CD4-positive, alpha-beta T cell treated with Interleukin-21 for 1 hour (primary cell): ENCODE measurements at places on chromosomes 3 and 15.

GRCh38 chr3:78048698-78049097 lies 1008.8 kb downstream of the ROBO2 start:
- no peak for DNase-seq

DNA sequence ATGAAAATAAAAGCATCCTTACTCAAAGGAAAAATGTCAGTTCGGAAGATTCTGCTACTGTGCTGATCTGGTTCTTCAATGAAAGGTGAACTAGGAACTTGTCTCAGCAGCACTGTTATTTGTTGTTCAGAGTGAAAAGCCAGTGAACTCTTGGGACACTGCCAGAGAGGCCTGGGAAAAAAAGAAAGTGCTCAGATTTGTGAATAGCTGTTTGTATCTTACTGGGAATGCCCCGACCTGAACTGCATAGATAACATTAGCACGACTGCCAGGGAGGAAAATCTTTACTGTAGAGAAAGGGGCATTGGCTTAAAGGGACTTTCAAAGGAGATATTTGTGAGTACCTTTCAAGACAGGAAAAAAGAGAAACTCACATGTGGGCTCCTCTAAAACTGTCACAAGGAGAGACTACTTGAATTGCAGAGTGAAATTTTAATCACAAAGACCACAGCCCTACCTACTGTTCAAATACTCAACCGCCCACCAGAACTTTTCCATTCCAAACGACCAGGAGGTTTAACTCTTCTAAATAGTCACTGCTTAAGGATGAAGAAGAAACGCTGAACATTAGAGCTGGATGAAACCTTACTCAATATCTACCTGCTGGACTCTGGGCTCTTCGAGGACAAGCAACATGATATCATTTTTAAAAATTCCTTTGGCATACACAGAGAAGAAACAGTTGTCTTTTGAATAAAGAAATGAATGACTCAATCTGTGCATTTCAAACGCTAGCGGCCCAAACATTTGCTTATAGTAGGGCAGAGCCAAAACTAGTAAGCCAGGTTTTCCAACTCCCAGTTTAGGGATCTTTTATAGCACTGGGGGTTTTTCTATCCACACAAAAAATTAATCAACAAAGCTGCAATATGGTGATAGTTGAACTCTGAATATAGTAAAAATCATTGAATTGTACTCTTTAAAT lies 13.4 kb downstream of the TAMM41 start:
- no peak for DNase-seq

- no peak for DNase-seq
Measured at GRCh38 chr15:28952666-28953491, 67.1 kb downstream of the APBA2 start.

DNA sequence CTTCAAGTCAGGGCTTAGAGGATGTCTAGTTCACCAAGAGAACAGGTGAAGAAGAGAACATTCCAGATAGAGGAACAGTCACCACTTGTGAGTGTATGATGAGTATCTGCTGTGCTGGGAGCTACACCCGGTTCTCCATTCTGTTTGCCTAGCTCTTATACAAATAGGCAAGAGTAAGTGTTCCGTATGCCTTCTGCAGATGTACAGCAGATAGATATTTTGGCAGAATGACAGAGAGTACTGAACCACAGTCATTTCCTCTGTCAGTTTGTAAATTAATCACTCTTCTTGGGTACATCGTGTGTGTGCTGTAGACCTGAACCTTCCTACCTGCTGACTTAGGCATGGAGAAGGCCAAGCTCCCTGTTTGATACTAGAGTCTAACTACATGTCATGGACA lies 108.3 kb upstream of the CTDSPL start:
- DNase-seq: no peak
